ENCODE measurements at places on chromosomes 2 and 18.

- DNase-seq: no peak
These were observed 16.3 kb upstream of the PDCL3 start for GRCh38 chr2:100546469-100546868.

- no peak for DNase-seq
These were observed 36.6 kb upstream of the VIT start for GRCh38 chr2:36659872-36660312.

DNA sequence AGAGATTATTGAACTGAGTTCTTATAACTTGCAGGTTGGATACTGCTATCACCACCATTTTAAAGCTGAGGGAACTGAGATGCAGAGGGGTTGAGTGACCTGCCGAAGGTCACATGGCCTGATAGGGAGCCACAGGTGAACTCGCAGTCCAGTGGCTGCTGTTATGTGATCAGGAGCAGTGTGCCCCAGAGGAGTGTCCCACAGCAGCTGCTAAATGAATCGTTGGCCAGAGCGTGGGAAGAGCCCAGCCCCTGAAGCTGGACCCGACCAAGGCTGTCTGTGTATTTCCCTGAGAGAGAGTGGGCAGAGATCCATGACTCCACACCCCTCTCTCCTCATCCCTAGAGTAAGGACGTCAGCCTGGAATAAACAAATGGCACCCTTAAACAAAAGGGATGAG, 26.7 kb upstream of the PRLH start:
- no peak for DNase-seq

- DNase-seq: no peak
These were observed 3.5 kb downstream of the TMEM127 start for GRCh38 chr2:96262306-96262705.

- no peak for DNase-seq
These were observed 18.6 kb downstream of the CYP27C1 start for GRCh38 chr2:127201452-127201851.

DNA sequence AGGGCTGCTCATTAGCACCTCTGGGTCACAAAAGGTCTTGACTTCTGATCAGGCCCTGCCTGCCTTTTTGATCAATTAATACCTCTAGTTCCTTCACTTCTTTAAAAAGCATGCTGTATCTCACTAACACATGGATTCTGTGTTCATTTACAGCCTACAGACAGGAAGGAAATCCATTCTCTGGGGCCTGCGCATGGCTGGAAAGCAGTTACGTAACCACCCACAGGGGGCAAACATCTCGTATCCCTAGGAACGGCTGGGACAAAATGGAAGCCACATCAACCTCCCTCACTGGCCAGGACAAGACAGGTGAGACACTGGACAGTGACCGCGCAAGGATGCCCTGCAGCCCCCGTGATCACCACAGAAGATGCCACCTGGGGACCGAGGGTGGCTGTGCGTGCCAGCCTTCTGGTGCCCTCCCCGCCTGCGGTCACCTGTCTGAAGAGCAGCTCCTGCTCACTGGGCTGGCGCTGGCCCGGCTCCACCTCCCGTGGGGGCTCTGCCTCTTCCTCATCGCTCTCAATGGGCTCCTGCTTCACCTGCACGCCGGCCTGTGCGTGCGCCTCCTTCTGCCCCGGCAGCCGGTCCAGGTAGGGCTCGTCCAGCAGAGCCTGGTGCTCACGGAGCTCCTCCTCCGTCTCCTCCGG, 266.9 kb downstream of the TWIST2 start:
- no peak for DNase-seq

DNA sequence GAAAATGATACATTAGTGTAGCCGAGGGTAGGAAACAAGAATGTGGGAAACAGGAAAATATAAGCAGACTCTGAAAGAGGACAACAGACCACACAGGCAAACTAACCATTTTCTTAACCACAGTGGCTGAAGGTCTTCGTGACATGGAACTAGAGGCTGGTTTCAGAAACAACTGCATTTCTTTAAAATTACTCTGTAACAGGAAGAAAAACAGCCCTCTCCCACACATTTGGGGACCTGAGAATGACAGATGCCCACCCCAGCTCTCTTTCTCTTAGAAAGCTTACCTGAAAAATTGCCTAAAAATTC, 13.8 kb upstream of the SLC25A52 start:
- DNase-seq: no peak

- no peak for DNase-seq
These were observed 1590.0 kb upstream of the LRRTM1 start for GRCh38 chr2:81894451-81894990.

DNA sequence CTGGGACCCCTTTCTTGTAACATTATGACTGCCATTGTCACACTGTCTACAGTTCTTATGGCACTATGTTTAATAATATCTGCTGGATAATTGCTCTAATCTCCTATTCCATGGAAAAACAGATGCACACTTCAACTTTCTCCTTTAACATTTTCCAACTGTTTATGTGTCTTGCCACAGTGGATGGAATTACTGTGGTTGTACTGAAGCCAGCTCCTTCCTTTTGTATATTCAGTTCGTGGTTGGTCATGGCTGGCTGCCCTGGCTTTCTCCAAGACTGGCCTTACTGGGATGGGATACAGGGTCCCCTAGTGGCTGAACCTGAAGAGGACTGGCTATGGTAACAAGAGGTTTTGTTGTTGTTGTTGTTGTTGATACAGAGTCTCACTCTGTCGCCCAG, 113.9 kb downstream of the SS18 start:
- DNase-seq: no peak

- no peak for DNase-seq
These were observed 157.9 kb upstream of the GLI2 start for GRCh38 chr2:120577721-120578295.

- no peak for DNase-seq
These were observed 47.4 kb downstream of the NTSR2 start for GRCh38 chr2:11622611-11623010.

DNA sequence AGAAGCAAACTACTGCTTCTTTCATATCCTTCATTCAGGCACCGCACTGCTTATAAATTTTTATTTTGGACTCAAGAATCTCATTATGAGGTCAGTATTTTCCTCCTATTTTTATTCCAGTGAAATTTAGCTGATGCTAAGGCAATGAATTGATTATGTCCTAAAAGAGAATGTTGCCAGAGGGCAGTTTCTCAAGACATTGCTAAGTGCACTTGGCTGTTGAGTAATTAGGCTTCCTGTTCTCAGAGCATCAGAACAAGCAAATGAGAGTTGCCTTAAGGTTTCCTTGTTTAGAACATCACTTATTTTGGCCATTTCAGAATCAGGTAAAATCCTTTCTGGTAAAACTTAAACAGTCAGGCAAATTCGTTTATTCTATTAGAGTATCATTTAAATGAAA, 548.6 kb upstream of the ZEB2 start:
- DNase-seq: peak; percentile 66

DNA sequence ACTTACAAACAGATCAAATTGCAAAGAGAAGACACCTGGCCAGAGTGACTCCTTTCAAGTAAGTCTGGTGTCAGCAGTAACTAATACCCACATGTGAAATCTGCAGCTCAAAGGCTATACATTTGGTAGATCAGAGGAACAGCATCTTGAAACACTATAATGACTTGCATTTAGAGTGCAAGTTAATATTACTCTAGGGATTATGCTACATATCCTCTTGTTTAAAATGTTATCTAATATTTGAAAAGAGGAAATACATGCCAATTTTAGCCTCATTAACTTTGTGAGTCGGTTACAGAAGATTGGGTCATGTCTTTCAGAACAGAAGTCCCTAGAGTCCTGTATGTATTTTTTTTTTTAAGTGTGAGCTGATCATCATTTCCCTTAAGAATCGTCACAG, 15.2 kb downstream of the LANCL1 start:
- no peak for DNase-seq

GRCh38 chr18:46266473-46266872, 162.3 kb downstream of the HAUS1 start:
- no peak for DNase-seq

DNA sequence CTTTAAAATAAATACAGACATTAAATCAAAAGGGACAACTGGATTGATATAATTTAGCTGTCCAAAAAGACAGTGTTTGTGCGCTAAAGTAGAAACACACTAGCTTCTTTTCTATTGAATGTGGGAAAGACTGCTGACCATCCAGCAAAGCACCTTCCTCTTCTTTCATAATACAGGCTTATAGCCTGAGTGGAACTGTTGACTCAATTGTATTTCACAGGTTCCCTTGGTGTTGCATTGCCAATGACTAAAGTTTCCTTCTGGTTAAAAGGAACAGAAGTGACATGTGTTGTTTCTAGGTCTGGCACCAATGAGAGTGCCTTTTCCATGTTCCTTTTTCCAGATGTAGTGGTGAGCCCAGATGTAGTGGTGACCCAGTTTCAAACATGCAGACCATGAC, 412.3 kb downstream of the RNF144A start:
- DNase-seq: no peak

DNA sequence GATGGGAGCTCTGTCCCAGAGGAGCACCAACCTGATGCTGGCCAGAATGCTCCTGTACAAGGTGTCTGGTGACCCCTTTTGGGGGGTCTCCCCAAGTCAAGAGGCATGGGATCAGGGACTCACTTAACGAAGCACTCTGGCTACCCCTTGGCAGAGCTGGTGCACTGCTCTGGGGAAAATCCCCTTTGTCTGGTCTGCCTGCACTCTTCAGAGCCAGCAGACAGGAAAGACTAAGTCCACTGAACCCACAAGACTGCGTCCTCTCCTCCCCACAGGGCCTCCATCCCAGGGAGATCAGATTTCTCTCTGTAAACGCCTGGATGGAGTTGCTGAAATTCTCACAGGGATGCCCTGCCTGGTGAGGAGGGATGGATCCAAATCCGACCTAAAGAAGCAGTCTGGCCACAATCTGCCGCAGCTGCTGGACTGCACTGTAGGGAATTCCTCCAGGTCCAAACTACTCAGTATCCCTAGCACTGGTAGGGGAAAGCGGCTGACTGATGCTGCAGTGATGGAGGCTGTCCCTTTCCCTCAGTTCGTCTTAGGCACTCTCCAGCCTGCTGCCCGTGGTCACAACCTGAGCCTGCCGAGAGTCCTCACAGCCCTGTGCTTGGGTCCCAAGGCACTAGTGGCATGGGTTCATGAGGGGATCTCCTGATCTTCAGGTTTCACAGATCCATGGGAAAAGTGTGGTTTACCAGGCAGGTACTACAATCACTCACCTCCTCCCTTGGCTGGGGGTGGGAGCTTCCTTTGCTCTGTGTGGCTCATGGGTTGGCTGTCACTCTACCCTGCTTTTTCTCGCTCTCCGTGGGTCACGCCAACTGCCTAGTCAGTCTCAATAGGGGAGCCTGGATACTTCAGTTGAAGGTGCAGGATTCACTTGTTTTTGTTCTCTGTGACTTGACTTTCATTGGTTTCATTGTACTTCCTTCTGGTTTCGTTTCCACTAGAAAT, 98.6 kb downstream of the SLC4A10 start:
- DNase-seq: no peak

DNA sequence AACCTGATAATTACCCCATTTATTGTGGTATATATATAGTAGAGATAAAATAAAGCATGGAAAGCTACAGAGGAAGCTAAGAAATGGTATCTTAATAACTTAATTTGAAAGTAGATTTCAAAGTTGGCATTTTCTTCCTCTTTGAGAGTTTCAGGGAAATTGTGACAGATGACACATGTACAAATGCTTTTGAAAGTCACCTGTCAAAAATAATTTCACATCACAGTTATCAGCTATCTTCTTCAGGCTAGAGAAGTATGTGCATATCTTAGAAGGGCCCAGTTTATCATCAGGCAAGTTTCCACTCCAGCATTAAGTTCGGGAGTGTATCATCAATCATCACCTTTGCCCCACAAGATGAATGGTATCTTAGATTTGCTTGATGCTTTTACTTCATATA, 457.9 kb downstream of the LRRTM4 start:
- no peak for DNase-seq

- DNase-seq: no peak
These were observed 72.6 kb downstream of the TPGS2 start for GRCh38 chr18:36756242-36756641.

GRCh38 chr18:22847392-22847791, 85.7 kb upstream of the RBBP8 start:
- DNase-seq: no peak

GRCh38 chr2:44237221-44237620, 38.1 kb upstream of the SLC3A1 start:
- no peak for DNase-seq

Data from SK-N-MC (cell line).